ENCODE measurements at places on chromosomes 7 and 10.

GRCh38 chr7:1922071-1922869 is 252.2 kb downstream of the ELFN1 start:
- peak; percentile 63 for DNase-seq

DNA sequence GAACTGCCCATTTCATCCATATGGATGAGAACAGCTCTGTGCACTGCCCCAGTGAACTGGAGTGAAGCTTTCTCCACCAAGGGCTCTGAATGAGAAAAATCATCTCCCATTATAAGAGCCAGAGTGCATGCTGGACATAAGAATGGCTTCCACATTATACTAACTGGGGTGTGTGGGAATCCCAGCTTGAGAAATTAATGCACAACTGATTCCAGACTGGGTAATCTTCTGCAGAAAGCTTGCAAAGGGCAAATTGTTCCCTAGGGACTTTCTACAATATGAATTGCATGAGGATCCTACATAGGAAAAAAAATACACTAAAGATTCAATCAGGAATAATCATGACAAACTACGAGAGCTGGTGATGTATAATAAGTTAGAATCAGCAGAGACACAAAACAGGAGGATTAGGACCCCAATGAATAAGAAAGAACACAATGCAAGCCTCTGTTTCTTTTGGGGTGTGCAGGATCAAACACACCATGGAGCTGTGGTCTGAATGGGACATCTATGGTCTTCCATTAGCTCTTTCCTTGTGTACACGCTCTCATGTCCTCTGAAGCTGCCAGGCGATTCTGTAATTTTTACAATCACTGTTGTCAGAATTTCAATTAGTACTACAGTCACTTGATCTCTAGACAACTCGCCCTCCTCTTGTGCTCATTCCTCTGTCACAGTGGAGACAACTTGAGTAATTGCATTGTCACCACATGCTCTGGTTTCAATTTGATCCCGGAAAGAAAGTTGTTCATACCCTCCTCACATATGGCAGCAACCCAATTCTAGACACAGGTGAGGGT is 1327.4 kb downstream of the GATA3 start:
- no peak for DNase-seq

- DNase-seq = no peak
Measured at GRCh38 chr10:58642283-58642682, 129.6 kb downstream of the BICC1 start.

DNA sequence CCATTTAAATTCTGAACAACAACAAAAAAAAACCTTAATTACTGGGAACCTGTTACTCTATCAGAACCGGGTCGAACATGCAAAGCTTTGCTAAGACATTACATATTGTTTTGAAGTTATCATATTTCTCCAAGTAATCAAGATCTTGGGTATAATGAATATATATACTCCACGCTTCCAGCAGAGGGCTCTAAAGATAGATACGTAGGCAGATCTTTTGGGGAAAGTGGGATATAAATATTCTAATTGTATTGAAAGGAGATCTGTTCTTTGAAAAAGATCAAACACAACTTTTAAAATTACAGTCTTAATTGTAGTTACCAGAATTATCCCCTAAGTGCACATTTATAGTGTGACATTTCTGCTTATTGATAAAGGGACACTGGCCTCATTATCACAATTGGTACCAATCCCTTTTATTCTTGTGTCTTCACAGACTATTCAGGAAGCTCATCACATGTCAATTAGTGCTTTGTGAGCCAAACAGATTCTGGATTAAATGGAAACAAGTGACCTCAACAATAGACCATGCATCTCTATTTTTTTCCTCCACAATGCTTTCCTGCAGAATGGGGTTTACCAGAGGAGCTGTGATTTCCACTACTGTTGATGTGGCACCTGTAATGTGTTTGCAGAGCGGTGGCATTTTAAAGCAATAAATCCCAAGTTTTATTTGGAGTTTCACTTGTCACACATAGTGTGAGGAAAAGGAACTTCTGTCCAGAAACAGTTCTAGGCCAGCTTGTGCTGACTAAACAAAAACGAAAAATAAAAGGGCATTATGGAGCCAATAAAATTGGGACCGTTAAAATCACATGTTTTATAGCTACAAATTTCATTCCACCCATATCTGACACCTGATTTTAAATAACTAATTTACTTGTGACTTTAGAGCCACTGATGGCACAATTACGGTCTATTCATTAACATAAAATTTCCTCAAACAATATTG is 122.4 kb downstream of the CTTNBP2 start:
- DNase-seq = no peak

GRCh38 chr7:87156709-87157108 is 4.5 kb downstream of the DMTF1 start:
- no peak for DNase-seq

DNA sequence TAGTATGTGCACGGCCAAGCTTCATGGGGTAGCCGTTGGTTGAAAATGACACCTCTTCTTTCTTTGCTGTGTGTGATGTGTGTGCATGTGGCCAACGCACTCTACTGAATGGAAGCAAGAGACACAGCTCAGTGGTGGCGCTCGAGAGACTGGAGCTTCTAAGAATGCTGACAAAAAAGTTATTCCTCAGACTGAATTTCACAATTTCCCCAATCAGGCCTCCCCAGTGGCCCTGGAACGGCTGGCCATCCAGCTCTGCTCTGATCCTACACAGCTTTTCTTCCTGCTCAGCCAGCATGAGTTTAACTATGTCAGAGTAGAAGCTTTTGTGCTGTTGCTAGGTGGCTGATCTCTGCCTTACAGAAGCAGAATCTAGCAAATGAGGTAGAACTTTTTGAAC is 186.7 kb upstream of the PLXDC2 start:
- no peak for DNase-seq

DNA sequence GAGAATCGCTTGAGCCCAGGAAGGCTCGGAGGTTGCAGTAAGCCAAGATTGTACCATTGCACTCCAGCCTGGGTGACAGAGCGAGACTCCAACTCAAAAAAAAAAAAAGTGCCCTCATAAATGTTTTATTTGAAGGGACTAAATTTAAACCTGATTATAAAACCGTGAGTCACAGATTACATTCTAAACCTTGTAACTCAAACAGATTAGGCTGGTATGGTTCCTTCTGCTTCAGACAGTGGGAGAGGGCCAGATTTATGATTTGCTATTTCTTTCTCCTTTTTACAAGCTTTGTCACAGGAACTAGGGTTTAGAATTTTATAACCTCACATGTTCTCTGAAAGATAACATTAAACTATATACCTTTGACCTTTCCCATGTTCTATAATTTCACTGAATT is 801.2 kb upstream of the ZWINT start:
- no peak for DNase-seq

- DNase-seq = no peak
Measured at GRCh38 chr7:138014686-138015085, 12.8 kb upstream of the CREB3L2 start.

DNA sequence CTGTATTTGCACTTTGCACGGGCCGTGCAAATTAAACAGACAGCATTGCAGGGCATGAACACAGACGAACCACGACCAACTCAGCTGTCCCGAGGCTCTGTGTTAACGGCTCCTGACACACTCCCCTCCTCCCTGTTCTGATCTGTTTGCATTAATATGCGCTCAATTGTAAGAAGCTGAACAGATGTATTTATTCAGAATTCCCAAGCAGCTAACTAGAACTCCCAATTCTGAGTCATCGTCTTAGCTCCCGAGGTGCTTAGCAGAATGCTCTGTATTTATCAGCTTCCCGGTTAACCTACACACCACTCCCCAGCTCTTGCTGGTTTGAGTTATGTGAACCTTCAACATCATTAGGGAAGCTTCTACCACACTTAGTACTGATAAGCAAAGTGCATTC is 286.4 kb downstream of the PTPRN2 start:
- DNase-seq = no peak

DNA sequence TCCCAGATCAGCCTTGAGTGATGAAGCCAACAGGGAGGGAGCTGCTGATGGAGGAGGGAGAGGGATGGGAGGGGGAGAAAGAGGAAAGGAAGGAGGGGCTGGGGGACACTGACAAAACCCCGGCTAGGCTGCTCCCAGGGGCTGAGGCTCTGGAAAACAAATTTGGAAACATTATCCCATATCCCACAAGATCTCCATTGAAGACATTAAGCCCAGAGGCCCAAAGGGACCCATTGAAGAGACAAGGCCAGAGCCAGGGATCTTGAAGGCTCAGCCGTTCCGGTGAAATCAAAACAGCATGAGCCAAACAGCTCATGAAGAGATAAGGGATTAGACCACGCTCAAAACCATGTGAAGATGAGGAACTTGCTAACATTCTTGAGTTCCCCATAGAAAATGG is 184.3 kb upstream of the ITGB1 start:
- no peak for DNase-seq

DNA sequence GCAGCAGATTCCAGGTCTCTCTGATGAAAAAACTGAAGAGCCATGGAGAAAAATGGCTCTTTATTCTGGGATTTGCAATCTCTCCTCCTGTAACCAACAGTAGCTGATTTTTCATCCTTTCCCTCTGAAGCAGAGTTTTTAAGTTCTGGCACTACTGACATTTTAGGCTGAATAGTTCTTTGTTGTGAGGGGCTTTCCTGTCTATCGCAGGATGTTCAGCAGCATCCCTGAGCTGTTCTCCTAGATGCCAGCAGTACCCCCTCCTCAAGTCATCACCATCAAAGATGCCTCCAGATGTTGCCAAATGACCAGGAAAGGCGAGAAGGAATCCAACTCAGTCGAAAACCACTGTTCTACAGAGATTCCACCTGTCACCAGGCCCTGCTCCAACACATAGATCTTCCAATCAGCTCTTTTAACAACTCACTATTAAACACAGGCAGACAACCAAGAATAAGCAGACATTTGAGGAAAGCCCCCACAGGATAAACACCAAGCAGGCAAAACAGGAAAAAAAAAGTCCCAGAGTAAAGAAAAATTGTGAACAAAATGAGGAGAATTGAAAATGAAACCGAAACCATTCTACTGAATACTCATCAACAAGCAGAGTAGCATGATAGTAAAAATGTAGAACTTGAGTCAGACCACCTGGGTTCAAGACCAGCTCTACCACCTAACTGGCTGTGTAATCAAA is 124.8 kb downstream of the MPP7 start:
- no peak for DNase-seq

- no peak for DNase-seq
Measured at GRCh38 chr7:17663061-17663675, 277.1 kb downstream of the SNX13 start.

DNA sequence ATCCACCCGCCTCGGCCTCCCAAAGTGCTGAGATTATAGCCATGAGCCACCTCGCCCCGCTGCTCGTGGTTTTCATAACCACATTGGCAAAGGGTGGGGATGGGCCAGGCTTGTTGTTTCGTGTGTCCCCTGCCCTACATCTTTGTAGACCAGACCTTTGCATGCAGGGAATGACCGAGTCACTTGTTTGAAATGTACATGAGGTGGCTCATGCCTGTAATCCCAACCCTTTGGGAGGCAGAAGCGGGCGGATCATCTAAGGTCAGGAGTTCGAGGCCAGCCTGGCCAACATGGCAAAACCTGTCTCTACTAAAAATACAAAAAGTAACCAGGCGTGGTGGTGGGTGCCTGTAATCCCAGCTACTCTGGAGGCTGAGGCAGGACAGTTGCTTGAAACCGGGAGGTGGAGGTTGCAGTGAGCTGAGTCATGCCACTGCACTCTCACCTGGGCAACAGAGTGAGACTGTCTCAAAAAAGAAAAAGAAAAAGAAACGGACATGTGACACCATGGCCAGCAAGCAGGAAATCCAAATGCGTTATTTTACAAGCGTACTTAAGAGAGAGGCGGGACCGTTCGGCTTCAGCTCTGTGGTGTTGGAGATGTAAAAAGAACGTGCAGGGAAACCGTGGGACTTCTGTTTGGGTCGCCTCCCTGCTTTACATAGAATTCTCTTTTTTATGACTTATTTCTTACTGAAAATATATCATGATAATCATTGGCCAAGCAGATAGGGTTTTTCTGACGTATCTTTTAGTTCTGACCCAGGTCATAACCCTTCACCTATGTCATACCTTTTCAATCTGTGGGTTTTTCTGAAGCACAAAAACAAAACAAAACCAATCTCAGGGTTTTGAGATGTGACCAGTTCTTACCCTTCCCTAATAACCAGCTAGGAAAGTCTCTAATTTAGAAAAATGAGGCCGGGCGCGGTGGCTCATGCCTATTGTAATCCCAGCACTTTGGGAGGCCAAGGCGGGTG is 45.1 kb downstream of the WIPI2 start:
- no peak for DNase-seq

DNA sequence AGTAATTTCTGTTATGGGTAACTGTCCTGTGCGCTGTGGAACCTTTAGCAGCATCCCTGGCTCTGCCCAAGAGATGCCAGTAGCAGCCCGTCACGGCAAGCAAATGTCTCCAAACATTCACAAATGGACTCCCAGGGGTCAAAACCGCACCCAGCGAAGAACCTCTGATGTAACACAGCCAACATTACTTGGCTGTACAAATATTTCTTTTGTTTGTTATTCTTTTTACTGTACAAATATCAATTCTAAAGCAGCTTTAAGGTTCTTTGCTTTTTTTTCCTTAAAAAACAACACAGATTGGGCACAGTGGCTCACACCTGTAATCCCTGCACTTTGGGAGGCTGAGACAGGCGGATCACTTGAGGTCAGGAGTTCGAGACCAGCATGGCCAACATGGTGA is 182.5 kb downstream of the KMT2E start:
- no peak for DNase-seq
